ENCODE measurements at places on chromosomes 12 and 14. TPM values are rescaled to one million over a fixed set of nuclear protein-coding genes. Genes with fewer than 3 reads are reported as not detected.

DNA sequence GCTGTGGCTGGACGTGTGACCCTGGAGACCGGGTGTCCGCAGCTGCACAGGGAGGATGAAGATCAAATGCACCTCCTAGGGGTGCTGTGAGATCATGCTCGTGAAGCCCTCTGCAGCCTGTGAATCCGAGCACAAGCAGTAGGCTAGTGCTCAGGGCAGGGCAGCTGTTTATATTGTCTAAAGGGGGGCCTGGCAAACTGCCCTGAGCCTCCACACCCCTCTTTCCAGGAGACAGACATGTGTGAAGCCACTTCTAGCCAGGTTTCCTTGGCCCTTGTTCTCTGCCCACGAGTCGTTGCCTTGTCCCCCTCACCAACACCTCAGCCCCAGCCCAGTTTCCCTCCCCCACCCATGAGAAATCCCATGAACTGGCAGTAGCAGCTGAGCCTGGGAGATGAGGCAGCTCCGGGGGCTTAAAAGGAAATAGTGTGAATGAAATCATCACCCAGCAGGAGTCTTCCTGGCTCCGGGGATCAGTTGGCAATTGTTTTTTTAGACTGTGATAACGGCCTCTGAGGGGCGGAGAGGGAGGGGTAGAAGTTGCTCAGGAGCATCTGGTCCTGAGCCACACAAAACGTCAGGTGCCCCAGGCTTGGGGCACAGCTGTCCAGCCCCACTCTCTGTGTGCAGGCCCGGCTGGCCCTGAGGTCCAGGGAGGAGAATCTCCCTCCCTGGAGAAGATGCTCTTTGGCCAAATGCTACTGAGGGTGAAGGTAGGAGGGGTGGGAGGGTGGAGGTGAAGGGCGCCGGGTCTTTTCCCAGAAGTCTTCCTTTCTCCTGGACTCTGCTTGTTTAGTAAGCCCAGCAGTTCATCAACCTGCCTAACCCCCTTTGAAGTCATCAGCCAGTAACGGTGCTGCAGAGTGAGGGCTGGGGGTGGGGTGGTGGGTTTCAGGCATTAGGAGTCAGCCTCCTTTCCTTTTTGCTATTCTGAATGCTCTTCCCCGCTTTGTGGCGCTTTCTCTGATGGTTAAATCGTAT, 4.0 kb downstream of the FGF6 start:
- no peaks in the 10 kb centered on the region for H3K4me1 ChIP-seq
- H3K4me3 ChIP-seq, result no peak overlapping the region
- H3K36me3 ChIP-seq, result no peaks in the 10 kb centered on the region
- no peak for DNase-seq
- no peak overlapping the region for H3K27ac ChIP-seq
- H3K27me3 ChIP-seq, result peaks cover 2% of the 10 kb centered on the region

Gene DPY19L2
- total RNA-seq, result 19.1 TPM

DNA sequence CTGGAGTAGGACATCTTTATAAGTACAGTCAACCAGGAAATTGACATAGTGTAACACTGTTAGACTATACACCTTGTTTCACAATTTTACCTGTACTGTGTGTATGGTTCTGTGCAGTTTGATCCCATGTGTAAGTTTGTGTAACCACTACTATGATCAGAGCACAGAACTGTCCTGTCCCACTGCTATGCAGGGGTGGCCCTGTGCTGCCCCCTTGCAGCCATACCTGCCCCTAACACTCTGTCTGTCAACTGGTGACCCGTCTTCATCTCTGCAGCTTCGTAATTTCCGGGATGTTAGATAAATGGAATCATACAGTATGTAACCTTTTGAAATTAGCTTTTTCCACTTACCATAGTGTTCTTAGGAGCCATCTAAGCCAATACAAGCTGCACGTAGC, 58.7 kb upstream of the RD3L start:
- DNase-seq, result no peak
- no peaks in the 10 kb centered on the region for H3K36me3 ChIP-seq
- H3K27ac ChIP-seq, result no peak overlapping the region
- H3K4me1 ChIP-seq, result no peaks in the 10 kb centered on the region

DNA sequence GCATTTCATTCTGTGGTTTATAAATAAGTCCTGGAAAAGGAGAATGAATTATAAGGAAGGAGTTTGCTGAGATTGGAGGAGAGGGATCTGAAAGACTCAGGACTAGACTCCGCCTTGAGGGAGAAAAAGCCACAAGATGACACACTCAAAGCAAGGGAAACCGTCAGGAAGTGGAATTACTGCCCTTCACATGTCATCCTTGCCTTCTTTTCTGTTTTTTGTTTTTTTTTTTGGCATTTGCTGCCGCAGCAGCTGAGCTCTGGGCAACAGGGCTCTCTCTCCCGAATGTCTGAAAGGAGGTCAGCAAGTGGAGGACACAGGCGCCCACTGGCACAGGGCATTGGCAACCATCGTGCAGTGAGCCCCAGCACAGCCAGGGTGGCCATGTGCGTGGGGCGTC, 344.9 kb downstream of the DPF3 start:
- no peak for DNase-seq
- H3K4me3 ChIP-seq, result no peak overlapping the region
- no peaks in the 10 kb centered on the region for H3K36me3 ChIP-seq
- H3K27ac ChIP-seq, result no peak overlapping the region
- H3K4me1 ChIP-seq, result peaks cover 42% of the 10 kb centered on the region
- no peaks in the 10 kb centered on the region for H3K27me3 ChIP-seq

DNA sequence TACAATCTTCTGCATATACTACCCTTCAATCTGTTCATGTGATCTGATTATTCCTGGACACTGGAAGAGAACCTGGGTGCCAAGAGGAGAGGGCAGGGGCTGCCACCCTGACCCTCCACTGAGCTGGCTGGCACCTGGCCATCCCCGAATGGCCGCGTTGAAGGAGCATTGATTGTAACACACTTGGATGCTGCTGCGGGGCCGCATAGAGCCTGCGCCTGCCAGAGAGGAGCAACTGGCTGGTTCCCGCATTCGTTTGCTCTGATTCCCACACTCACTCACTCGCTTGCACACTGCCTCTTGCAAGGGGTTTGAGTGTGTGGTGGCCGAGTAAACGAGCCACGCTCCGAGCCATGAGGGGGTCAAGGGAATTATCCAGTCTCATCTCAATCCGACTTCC, 32.4 kb downstream of the PSEN1 start:
- no peak overlapping the region for H3K4me3 ChIP-seq
- peaks cover 43% of the 10 kb centered on the region for H3K36me3 ChIP-seq
- DNase-seq, result no peak

Gene FOXG1
- not detected for total RNA-seq

GRCh38 chr12:43816168-43816567, 10.1 kb upstream of the TWF1 start:
- no peaks in the 10 kb centered on the region for H3K36me3 ChIP-seq
- no peak overlapping the region for H3K4me3 ChIP-seq
- no peaks in the 10 kb centered on the region for H3K4me1 ChIP-seq
- no peaks in the 10 kb centered on the region for H3K27me3 ChIP-seq
- no peak for DNase-seq

DNA sequence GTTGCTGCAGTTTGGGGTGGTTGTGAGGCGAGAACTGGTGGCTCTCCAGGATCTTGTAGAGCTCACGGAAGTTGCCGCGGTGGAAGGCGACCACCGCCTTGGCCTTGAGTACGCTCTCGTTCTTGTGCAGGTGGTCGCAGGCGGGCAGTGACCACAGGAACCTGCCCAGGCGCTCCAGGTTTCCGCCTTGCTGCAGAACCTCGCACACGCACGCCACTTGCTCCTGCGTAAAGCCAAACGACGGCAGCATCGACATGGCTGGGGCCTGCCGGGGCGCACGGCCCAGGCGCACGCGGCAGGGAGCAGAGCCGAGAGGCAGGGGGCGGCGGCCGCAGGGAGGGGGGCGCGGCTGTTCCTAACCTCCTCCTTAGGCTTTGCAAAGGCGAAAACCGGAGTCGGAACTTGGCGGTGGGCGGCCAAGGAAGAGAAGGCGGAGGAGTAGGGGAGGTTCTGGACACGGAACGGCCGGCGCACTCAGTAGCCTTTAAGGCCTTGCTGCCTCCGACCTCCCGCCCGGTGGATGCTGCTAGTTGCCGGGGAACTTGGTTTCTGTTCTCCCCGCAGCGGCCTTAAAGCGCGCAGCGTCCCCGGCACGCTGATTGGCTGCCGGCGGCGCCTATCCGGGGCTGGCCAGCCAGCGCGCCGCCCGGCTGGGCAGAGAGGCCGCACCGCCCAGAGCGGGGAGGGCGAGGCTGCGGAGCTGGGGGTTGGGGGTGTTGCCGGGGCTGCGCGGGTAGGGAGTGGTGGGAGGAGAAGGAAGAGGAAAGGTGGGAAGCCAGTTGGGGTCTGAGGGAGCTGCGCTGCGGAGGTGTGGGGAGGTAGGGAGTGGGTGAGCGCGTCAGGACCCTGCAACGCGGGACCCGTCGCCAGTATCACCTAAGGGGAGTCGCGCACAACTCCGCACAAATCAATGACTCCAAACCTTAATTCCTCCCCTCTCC, at the start of gene SIX1:
Gene SIX1, minus strand, starts transcription at position 544 of the 941 bp plus-strand sequence. Its CDS starts 288 bp downstream, at position 256.
- H3K27ac ChIP-seq, result no peak within 1 kb of the TSS
- H3K4me3 ChIP-seq, result peak within 1 kb of the TSS; percentile 25
- H3K36me3 ChIP-seq, result no peaks in the 10 kb centered on the region
- H3K4me1 ChIP-seq, result no peaks in the 10 kb centered on the region
- peaks cover 74% of the 10 kb centered on the region for H3K27me3 ChIP-seq
- no peak for DNase-seq

DNA sequence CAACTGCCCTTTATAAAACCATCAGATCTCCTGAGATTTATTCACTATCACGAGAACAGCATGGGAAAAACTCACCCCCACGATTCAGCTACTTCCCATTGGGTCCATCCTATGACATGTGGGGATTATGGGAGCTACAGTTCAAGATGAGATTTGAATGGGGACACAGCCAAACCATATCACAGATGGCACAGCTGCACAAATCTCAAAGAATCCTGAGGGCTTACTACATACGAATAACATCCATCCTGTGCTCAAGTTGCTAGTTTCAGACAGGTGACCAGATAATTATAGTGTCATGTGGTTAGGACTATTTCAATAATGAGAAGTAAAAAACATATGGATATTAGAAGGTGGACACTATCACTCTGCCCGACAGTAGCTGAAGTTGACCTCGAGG, 211.2 kb downstream of the NUAK1 start:
- DNase-seq, result no peak
- no peaks in the 10 kb centered on the region for H3K27me3 ChIP-seq
- no peak overlapping the region for H3K4me3 ChIP-seq
- H3K36me3 ChIP-seq, result no peaks in the 10 kb centered on the region

DNA sequence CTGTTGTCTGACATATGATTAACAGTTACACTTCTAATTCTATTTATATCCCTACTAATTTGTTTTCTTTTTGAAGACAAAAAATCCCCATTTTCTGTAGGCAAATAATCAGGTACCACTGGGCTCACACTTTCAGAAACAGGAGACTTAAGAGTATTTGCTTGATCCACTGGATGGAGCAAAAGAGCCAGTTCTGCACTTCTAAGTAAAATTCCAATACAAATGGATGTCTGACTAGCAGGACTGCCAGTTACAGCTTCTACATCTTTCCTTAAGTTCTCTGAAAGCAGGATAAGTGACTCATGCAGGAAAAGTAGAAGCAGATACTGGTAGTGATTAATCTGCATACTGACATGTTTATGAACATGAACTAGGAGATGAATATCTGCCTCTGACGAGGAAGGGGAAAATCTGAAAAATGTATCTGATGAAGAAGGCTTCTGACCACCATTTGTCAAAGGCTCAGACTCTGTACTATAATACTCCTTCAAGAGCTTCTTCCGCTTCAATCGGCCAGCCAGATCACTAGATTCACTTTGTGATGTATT, 73.8 kb upstream of the ANKS1B start:
- H3K4me3 ChIP-seq, result no peak overlapping the region
- H3K4me1 ChIP-seq, result no peaks in the 10 kb centered on the region
- DNase-seq, result no peak
- peaks cover 42% of the 10 kb centered on the region for H3K36me3 ChIP-seq

DNA sequence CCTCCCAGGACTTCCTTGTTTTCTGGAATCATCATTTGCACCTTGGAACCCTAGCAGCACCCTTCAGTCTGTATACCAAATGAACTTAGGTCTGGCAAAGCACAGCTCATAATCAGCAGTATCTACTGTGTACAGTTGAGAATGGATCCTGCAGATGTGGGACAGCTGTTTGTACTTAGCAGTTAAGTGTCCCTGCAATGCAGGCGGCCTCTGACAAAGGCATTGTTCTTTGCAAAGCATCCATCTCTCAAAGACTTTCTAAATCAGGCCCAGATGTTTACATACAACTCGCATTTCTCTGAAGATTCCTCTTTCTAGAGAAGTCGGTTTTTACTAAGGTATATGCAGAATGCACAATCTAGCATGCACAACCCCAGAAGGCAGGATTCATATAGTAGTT, 170.5 kb upstream of the RBM19 start:
- no peaks in the 10 kb centered on the region for H3K36me3 ChIP-seq
- H3K27ac ChIP-seq, result no peak overlapping the region
- H3K4me1 ChIP-seq, result no peaks in the 10 kb centered on the region
- no peaks in the 10 kb centered on the region for H3K27me3 ChIP-seq

Gene SPX
- total RNA-seq, result 8.3 TPM

DNA sequence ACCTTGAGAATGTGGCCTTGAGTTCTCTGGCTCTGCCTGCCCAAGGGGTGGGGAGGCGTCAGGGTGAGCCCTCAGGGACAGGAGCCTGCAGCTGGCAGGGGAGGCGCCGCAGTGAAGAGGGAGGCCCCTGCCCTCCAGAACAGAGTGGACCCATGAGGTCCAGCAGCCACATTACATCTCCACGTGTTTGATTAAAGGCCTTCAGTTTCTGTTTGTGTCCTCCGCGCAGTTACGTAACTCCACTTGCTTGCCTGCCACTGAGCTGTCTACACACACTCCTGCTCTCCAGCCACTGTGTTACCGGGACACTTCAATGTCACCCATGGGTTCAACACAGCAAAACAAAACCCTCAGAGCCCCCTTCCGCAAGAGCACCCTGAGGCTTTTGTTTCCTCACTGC, 70.4 kb downstream of the CHGA start:
- no peak overlapping the region for H3K4me3 ChIP-seq
- H3K27ac ChIP-seq, result peak overlapping the region; percentile 89
- H3K36me3 ChIP-seq, result no peaks in the 10 kb centered on the region
- no peaks in the 10 kb centered on the region for H3K27me3 ChIP-seq
- H3K4me1 ChIP-seq, result peaks cover 61% of the 10 kb centered on the region
- DNase-seq, result peak; percentile 68

- no peak overlapping the region for H3K4me3 ChIP-seq
- H3K4me1 ChIP-seq, result peaks cover 7% of the 10 kb centered on the region
- no peaks in the 10 kb centered on the region for H3K27me3 ChIP-seq
- DNase-seq, result no peak
Observed at GRCh38 chr14:104545942-104546501, 33.5 kb upstream of the C14orf180 start.

DNA sequence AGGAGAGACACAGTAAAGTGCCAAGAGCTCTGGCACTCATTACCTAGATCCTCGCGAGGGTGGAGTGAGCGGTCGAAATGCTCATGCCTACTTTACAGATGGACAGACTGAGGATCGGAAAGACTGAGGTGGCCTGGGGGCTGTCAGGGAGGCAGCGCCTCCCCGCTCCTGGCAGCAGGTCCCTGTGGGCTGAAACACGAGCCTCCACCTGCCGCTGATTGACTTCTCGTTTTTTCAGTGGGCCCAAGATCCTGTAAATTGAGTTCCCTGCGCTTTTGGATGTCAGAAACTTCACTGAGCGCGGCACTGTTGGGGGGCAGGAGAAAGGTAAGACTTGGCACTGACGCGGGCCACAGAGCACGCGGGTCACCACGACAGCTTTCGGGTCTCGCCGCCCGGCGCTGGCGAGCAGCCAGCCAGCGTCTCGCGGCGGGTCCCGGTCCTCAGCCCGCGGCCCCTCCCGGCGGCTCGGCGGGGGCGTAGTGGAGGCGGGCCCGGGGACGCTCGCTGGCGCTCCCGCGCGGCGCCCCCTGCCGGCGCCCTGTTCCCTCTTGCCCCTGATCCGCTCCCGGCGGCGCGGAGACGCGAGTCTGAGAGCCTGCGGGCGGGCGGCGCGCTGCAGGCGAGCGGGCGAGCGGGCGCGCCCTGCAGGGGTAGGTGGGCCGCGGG, 552 bp upstream of the SCN8A start:
- no peak for DNase-seq
- H3K27me3 ChIP-seq, result peaks cover 5% of the 10 kb centered on the region
- no peaks in the 10 kb centered on the region for H3K4me1 ChIP-seq
- H3K4me3 ChIP-seq, result peak overlapping the region; percentile 44
- no peaks in the 10 kb centered on the region for H3K36me3 ChIP-seq

All from right atrium auricular region (tissue), 2 donors.